ENCODE measurements at places on chromosomes 1 and 21. TPM values are rescaled to one million over a fixed set of nuclear protein-coding genes. Genes with fewer than 3 reads are reported as not detected.

The UTS2 gene
- total RNA-seq, result not detected

The SLC2A5 gene
- total RNA-seq, result 2.0 TPM

The TNFRSF4 gene
- under 0.01 TPM for total RNA-seq

The TSTD1 gene
- 15.4 TPM for total RNA-seq

The VHLL gene
- total RNA-seq, result not detected

The CFHR5 gene
- not detected for total RNA-seq

The RBBP5 gene
- total RNA-seq, result 13.7 TPM

The CD247 gene
- not detected for total RNA-seq

The OR2T2 gene
- total RNA-seq, result not detected

The TMPRSS2 gene
- not detected for total RNA-seq

The RASSF5 gene
- 1.7 TPM for total RNA-seq

The GREM2 gene
- total RNA-seq, result 0.63 TPM

The GPX7 gene
- 27.0 TPM for total RNA-seq

The DAB1 gene
- 0.32 TPM for total RNA-seq

The CLCA1 gene
- total RNA-seq, result not detected

The TNFRSF14 gene
- 21.3 TPM for total RNA-seq

The NGF gene
- 3.4 TPM for total RNA-seq

The OR2G3 gene
- total RNA-seq, result not detected

The LRRC7 gene
- total RNA-seq, result under 0.01 TPM

The NR1I3 gene
- total RNA-seq, result not detected

The PFDN2 gene
- 49.8 TPM for total RNA-seq

The CCDC190 gene
- 0.26 TPM for total RNA-seq

The CLCNKB gene
- total RNA-seq, result 0.17 TPM

The GJB5 gene
- total RNA-seq, result 0.34 TPM

The DCDC2B gene
- not detected for total RNA-seq

The ST6GALNAC5 gene
- under 0.01 TPM for total RNA-seq

The OR10T2 gene
- total RNA-seq, result not detected

The HMGCL gene
- total RNA-seq, result 70.0 TPM

The LINGO4 gene
- total RNA-seq, result not detected

The ADORA1 gene
- 24.5 TPM for total RNA-seq

The DPYD gene
- total RNA-seq, result 81.5 TPM
